ENCODE measurements at places on chromosomes 5 and 9.
A peak's percentile ranks its signal among the peaks of the same experiment; 100 is the strongest.

DNA sequence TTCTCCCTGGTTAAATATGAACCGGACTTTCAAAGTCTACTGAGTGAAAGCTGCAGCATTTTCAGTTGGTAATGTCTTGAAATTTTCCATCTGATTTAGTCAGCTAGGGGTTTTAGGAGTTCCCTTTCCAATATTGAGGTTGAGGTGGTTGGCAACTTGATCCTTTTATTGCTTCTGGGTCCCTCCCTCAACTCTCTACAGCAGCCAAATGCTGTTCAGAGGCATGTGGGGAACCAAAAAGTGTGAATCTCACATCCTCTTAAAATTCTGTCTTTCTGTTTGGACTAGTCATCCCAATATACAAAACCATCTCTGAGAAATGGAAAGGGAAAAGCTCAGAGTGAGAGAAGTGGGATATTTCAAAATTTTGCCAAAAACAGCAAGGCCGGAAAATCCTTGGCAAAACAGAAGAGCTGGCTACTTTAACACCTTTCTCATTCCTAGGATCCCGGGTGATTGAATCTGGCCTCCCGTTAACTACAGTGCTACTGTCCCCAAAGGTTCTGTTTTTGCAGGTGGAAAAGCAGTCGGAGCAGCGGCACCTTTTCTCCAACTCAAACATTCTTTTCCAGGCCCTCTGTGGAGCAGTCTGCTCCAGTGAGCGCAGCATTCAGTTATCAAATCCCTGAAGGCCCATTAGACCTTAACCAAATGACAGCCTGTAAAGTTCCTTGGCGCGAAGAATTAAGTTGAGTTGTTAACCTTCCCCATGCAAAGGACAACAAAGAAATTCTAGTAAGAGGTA is 345.9 kb upstream of the NUDT12 start:
- no peak for DNase-seq

DNA sequence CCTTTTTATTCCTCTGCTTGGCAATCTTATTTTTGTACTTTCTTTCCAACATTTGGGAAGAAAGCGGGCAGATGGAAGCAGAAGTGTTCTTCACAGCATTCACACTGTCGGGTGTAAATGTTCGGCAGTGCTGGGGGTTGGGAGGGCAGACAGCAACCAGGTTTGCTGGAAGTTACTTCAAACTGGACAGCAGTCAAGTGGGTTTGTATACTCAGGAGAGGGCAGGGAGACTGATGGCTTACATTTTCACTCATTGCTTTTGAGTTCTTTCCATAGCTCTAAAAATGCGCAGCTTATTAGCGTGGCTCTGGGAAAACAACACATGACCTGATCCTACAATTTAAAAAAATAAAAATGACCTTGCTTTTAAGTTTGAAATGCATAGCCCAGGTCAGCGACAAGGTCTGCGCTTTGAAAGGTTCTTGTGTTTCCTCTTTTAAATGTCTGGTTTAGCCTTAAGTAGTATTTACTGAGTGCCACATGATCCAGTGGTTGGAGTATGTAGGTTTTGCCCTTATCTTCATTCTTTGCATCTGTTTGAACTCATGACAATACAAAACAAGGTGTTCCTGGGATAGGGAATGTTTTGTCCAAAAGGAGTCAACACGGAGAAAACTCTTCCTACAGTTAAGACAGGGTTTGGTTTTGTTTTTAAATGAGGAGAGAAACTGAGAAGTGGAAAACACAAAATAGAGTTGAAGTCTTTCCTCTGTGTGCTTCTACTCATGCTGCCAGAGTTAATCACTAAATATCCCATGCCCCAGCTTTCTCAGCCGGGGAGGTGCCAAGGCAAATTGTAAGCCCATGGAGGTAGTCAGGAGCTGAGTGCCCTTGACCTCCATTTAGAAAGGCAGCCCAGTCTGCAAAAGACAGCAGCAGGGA is 132.7 kb upstream of the DMRT1 start:
- no peak for DNase-seq

- no peak for DNase-seq
Measured at GRCh38 chr5:55305345-55305744, 2.1 kb downstream of the DHX29 start.

DNA sequence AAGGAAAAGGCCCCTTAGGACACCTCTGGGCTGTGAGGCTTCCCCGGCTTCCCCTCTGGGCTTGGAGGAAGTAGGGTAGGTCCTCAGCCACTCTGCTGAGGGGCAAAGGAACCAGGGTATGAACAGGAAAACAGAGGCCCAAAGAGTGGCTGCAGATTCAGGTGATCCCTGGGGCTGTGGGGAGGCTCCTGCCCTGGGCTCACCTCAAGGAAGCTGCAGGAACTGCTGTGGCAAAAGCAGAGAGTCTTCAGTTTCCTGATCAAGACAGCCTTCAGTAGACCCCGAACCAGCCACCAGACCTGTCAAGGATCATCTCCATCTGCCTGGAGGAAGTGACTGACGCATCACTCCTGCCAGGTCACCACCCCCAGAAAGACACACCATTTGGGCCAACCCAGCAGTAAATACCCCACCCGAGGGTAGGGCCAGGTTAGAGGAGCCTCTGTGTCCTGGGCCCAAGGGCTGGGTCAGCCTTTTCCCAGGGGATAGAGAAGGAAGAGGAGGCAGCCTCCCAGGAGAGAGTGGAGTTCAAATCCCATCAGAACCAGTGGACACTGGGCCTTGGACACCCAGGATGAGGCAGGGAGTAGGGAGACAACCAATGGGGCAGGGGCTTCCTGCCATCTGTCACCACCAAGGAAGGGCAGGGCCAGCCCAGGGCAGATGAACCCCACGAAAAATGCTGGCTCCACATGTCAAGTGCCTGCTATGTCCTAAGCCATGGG is 5.8 kb upstream of the ST6GALNAC6 start:
- DNase-seq, result no peak

DNA sequence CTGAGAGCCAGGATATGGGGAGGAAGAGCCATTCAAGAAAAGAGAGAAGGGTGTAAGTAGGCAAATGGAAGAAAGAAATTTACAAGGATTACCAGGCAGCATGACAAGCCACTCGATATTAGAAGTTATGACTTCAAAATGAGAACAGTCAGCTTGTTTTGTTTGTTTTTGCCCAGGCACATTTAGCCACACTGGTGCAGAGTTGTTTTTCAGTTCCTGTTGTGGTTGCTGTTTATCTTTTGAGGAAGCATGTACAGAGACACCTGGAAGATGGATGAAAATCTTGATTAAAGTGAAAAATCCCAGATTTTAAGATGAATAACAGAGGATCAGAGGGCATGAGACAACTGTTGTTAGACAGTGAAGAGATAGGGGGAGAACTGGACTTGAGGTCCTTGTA is 199.1 kb downstream of the MTRR start:
- DNase-seq, result no peak

GRCh38 chr9:74172874-74173273 is 324.3 kb upstream of the RORB start:
- DNase-seq, result peak; percentile 8

DNA sequence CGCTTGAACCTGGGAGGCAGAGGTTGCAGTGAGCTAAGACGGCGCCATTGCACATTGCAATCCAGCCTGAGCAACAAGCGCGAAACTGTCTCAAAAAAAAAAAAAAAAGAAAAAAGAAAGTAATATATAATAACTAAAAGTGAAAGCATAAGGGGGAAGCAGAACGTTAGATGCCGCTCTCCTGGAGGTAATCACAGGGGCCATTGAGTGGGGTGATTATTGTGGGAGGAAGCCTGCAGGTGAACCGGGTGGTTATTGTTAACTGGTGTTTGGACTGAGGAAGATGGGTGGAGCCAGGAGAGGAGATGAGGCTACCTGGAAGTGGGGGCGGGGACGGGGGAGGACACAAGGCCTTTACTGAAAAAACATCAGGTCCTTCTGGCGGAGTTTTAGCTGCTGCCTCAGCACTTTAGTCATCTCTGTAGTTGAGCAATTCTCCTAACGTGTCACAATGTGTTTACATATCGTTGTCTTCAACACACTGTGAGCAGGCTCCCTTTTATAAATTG is 5.3 kb upstream of the TJP2 start:
- no peak for DNase-seq

GRCh38 chr9:125747053-125747764 is at the start of gene PBX3:
Gene PBX3 (plus strand): TSS chr9:125747373.
- peak; percentile 33 for DNase-seq

DNA sequence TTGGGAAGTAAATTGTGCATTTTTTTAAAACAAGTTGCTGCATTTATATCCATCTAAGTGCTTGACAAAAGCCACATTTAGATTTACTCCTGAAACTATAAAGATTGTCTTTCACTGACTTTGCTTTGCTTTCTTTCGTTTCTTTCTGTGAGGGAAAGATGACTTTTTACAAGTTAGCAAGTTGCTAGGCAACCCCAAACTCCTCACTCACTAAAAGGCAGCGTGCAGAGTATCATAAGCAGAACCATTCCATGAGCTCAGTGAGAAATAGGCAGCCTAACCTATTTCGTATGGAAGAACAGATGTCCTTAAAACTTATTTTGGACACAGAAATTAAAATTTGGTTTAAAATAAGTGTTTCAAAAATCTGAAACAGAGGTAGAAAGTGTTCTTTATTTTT is 29.0 kb downstream of the KLF9 start:
- DNase-seq, result no peak

- no peak for DNase-seq
Measured at GRCh38 chr5:129177451-129177850, 82.9 kb downstream of the ISOC1 start.

DNA sequence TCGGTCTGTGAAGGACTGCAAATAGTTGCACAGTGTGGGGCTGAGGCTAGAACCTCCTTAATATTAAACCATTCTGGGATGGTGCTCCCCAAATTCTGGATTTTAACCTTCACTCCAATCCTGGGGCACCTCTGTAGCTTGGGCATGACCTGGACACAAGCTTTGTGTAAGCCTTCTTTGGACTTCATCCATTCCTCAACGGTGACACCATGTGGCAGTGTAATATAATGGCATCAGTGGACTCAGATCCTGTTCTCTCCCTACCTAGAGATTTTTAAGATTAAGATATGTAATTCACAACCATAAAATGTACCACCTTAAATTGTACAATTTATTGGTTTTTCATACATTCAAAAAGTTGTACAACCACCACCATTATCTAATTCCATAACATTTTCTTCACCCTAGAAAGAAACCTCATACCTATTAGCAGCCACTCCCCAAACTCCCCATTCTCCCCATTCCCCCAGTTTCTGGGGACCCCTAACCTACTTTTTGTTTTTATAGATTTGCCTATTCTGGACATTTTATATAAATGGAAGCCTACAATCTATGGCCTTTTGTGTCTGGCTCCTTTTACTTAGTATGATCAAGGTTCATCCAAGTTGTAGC is 4.8 kb upstream of the PLGRKT start:
- DNase-seq, result peak; percentile 24

DNA sequence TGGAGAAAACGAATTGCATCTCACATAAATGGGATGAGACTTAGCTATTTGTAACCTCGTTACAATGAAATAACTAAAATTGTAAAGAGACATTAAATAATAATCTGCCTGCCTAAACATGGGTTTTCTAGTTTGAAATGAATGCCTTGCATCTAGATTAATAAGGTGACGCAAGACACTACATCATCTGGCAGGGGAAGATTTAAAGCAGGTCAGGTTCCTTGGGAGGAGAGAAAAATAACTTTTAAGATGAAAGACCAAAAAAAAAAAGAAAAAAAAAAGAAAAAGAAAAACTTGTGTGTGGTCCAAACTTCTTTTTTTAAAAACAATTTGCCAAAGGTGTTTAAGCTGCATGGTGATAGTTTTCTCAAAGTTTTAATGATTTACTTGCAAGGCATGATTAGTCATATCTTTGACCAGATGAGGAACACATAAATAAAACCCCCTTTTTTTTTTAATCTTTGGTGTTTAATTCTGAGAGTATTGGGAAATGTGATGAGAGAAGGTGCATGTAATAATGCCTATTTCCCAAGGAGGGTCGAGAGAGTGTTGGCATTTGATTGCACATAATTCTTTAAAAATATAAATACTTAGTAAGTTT is 122.9 kb upstream of the ADAMTSL1 start:
- no peak for DNase-seq

- DNase-seq, result no peak
Measured at GRCh38 chr9:14212077-14212476, 101.9 kb downstream of the NFIB start.

DNA sequence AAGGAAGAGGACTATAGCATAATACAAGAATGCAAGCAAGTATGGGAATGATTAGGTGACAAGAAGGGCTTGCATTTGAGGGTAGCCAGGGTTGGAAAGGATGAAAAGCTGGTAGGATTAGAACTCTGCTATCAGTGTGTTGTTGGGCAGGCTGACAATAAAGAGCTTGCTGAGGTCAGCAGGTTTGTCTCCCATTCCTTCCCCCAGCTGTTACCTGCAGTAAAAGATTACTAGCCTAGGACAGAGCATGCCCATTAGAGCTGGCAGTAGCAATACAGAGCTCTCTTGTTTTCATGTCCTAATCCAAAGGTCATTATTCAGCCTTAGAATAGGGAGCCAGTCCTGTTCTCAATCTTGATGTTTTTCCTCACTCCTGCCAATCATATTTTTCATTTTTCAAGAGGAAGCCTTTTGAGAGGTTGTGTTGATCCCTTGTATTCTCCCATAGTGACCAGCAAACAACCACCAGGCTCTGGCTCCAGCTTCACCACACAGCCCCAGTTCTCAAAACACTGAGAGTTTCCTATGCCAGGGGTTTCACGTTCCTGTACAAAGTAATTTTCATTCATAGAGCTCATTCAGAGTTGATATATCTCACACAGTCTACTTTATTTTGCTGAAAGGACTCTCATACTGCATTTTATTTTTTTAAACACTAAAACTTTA is 71.7 kb downstream of the OR2K2 start:
- DNase-seq, result no peak

GRCh38 chr5:37308793-37309192 is 59.6 kb upstream of the CPLANE1 start:
- DNase-seq, result no peak

- DNase-seq, result no peak
Measured at GRCh38 chr5:127758766-127759283, 55.6 kb downstream of the CCDC192 start.

GRCh38 chr9:127177231-127177630 is 54.8 kb upstream of the ANGPTL2 start:
- no peak for DNase-seq

GRCh38 chr5:97229196-97229595 is 46.1 kb upstream of the RIOK2 start:
- DNase-seq, result no peak

DNA sequence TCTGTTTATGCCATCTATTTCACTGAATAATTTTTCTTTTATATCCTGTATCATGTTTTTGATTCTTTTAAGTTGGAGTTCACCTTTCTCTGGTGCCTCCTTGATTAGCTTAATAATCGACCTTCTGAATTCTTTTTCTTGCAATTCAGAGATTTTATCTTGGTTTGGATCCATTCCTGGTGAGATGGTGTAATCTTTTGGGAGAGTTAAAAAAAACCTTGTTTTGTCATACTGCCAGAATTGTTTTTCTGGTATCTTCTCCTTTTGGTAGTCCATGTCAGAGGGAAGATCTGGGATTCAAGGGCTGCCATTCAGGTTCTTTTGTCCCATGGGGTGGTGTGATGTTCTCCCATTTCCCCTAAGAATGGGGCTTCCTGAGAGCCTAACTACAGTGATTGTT is 800.8 kb upstream of the TYRP1 start:
- no peak for DNase-seq

All from stimulated activated naive B cell treated with anti-CD40 and anti-IgM and Interleukin-4, amounts not matched to agents 10 μg/mL and 1 μg/mL and 100 μg/mL, for 72 hours (primary cell).